ENCODE measurements at places on chromosomes 1 and 21.

DNA sequence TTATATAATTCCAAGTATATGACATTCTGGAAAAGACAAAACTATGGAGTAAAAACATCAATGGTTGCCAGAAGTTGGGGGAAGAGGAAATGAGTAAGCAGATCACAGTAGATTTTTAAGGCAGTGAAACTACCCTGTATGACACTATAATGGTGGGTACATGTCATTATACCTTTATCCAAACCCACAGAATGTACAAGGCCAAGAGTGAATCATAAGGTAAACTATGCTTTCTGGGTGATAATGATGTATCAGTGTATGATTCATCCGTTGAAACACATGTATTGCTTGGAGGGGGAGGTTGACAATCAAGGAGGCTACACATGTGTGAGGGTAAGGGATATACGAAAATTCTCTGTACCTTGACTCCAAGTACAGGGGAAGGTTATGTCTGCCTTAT, 862.7 kb downstream of the PLA2G4A start:
- no peaks in the 10 kb centered on the region for H3K4me1 ChIP-seq
- H3K36me3 ChIP-seq, result no peaks in the 10 kb centered on the region
- H3K27ac ChIP-seq, result no peak overlapping the region
- no peaks in the 10 kb centered on the region for H3K27me3 ChIP-seq
- H3K4me3 ChIP-seq, result no peak overlapping the region

DNA sequence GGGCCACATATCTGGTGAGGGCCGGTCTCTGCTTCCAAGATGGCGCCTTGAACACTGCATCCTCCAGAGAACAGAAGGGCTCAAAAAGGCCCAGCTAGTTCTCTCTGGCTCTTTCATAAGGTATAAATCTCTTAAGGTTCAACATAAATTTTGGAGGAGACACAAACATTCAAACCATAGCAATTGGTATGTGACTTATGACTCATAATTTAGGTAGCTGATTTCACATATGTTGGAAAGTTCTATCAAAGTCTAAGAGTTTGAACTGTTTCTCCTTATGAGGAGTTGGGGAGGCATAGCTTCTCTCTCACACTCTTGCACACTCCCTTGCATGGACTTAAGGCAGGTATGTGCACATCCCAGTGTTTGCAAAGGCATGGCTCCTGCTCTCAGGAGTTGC, 5.1 kb upstream of the FYB2 start:
- DNase-seq, result no peak
- H3K27ac ChIP-seq, result no peak overlapping the region
- no peak overlapping the region for H3K4me3 ChIP-seq
- no peaks in the 10 kb centered on the region for H3K36me3 ChIP-seq

DNA sequence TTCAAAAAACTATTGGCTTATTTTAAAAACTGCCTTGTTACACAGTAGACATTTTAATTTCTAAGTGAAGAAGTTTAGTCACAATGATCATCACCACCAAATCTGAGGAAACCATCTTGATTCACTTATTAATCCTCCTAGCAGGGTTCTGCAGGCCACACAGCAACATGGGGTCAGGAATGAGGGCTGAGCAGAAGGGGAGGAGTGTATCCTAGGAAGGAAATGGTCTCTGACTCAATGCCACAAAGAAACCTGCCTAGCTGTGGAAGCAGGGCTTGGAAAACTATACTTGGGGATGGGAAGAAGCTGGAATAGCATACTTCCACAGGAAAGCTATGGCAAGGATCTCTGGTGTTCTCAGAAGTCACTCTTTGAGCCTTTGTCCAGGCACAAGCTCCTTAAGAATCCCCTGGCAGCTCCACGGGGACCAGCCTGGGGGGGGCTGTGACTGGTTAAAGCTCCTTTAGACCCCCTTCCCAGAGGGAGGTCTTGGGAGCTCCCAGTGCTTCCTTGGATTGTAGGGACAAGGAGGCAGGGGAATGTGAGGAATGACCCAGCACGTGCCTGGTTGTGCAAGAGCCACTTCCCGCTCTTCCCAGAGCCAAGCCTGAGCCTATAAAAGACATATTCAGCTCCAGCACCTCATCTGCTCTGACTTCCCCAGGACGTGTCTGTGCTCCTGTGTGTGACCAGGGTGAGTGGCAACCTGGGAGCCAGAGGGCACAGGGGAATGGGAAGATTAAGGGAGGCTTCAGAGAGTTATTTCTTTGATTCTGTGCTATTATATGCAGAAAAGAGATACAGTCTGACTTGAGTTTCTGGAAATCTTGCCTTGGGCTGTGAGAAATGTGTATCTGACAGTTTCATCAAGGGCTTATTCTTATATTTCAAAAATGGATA, at the start of gene LCE2A:
TSS of gene LCE2A (plus strand) at position 645 of the 900 bp plus-strand sequence. CDS start 557 bp downstream, outside the sequence.
- H3K27ac ChIP-seq, result no peak within 1 kb of the TSS
- H3K36me3 ChIP-seq, result no peaks in the 10 kb centered on the region
- no peak for DNase-seq

GRCh38 chr21:36803816-36804439, 105.0 kb downstream of the SIM2 start:
- no peak for DNase-seq

GRCh38 chr1:167500283-167500860, 18.0 kb downstream of the CD247 start:
- peaks cover 2% of the 10 kb centered on the region for H3K27me3 ChIP-seq
- no peak overlapping the region for H3K4me3 ChIP-seq
- DNase-seq, result no peak
- no peaks in the 10 kb centered on the region for H3K36me3 ChIP-seq

DNA sequence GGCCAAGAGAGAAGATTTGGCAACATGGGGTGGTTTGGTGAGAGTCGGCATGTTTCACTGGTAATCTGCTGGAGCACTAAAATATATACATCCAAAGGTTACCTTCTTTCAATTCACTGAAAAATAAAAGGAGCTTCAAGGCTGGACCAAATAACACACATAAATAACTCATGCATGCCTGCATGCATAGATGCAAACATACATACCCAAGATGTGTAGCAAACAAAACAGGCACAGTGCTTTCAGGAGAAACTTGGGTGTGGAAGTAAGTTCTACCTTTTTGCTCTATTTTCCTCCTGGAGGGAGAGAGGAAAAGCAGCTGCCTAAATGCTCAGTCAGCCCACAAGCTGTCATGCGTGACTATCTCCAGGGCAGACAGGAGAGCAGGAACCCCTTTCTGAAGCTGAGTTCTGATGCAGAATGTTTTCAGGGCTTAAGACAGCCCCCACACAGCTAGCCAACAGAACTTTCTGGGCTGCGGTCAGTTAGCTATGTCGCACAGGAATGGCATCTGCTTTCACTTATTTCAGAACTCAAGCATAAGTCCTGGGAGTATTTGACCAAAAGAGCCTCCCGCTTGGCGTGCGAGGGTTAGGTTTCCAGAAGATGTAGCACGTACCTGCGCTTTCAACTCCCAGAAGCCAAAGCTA, 166.2 kb downstream of the TOMM20 start:
- DNase-seq, result no peak
- no peaks in the 10 kb centered on the region for H3K27me3 ChIP-seq
- H3K36me3 ChIP-seq, result no peaks in the 10 kb centered on the region

DNA sequence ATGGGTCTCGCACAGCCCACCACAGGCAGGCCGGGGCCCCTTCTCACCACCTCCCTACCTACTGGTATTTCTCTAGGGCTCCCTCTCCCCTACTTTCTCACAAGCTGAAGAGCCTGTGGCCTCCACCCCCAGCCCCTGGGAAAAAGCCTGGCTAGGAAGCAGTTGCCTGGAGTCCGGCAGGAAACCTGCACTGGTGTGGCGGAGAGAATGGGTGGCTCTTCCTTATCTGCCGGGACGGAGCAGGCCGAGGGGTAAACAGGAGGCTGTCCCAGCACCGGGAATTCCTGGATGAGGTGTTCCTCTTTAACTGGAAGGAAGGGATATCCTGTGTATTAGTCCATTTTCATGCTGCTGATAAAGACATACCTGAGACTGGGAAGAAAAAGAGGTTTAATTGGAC, 125.8 kb downstream of the TLR5 start:
- no peaks in the 10 kb centered on the region for H3K36me3 ChIP-seq
- no peak overlapping the region for H3K27ac ChIP-seq
- H3K27me3 ChIP-seq, result no peaks in the 10 kb centered on the region

DNA sequence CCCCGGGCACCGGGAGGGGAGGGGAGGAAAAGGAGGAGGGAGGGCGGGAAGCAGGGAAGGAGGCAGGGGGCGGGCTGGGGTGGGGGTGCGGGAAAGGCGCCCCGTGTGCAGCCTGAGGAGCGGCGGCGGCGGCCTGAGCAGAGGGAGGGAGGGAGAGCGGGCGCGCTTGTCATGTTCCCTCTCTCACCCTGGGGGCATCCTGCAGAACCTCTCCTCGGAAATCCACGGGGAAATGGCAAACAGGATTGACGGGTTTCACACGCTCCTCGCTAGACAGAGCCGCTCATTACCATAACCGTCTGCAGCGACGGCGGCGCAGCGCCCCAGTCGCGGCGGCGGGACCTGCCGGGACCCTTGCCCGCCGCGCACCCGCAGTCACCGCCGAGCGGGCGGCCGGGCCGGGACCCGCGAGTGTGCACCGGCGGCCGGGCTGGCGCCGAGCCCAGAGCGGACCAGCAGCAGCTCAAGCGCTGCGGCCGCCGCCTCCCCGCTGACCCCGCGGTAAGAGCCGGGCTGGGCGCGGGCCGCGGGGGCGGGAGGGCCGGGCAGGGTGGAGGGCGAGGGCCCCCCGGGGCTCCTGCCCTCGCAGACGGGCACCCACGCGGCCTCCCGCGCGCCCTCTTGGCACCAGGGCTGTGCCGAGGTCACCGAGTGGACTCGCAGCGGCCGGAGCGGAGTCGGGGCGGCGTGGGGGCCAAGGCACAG, at the start of gene SERTAD4:
TSS of gene SERTAD4 (plus strand) at position 286 of the 705 bp plus-strand sequence. CDS start 5,165 bp downstream, outside the sequence.
- H3K4me1 ChIP-seq, result no peaks in the 10 kb centered on the region
- H3K27ac ChIP-seq, result peak within 1 kb of the TSS; percentile 80
- peak within 1 kb of the TSS; percentile 46 for H3K4me3 ChIP-seq
- no peaks in the 10 kb centered on the region for H3K27me3 ChIP-seq

DNA sequence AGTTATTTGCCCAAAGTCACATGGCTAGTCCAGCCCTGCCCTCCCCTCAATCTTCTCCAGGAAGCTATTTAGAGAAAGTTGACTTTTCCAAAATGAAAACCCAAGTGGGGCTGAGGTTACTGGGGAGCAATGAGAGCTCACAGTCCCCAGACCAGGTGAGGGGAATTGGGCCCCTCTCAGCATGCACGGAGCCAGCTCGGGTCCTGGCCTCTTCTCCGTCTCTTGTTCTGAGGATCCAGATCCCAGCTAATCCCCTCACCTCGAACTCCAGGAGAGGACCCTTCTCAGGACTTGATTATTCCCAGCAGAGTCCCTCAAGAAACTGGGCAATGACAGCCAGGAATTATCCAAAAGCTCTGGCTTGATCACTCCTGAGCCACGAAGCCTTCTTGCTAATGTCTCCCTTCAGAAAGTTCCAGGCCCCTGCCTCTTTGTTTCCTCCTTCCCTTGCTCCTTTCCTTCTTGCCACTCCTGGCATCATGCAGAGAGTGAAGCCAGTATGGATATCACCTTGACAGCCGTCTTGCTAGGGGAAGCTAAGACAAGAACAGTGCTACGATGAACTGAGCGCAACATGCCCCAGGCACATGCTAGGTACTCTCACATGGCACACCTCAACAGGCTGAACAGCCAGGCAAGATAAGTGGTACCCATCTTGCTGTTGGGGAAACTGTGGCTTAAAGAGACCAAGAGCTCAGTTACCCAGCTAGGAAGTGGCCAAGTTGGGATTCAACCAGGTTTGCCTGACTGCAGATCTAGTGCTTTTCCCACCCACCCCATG, 51.9 kb downstream of the KLHDC7A start:
- no peaks in the 10 kb centered on the region for H3K36me3 ChIP-seq
- no peak overlapping the region for H3K27ac ChIP-seq
- H3K4me3 ChIP-seq, result no peak overlapping the region
- no peaks in the 10 kb centered on the region for H3K4me1 ChIP-seq
- H3K27me3 ChIP-seq, result no peaks in the 10 kb centered on the region
- no peak for DNase-seq

DNA sequence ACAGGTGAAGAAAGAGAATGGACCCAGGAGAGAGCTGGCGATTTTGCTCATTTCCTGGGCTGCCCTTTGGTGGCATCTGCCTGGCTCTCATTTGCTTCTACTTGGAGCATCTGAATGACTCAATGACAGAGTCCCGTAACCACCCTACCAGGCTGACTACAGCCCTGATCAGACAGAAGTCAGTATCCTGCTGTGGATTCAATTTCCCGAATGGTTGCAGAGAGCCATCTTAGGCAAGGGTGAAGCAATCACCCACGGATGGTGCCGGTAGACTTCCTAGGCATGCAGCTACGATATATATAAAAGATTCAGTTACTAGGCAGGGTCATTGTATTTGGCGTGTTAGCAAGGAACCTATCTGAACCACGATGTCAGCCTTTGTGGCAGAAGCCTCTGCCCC, 10.2 kb downstream of the AJAP1 start:
- no peak overlapping the region for H3K27ac ChIP-seq
- H3K36me3 ChIP-seq, result no peaks in the 10 kb centered on the region
- no peak overlapping the region for H3K4me3 ChIP-seq
- no peaks in the 10 kb centered on the region for H3K4me1 ChIP-seq

DNA sequence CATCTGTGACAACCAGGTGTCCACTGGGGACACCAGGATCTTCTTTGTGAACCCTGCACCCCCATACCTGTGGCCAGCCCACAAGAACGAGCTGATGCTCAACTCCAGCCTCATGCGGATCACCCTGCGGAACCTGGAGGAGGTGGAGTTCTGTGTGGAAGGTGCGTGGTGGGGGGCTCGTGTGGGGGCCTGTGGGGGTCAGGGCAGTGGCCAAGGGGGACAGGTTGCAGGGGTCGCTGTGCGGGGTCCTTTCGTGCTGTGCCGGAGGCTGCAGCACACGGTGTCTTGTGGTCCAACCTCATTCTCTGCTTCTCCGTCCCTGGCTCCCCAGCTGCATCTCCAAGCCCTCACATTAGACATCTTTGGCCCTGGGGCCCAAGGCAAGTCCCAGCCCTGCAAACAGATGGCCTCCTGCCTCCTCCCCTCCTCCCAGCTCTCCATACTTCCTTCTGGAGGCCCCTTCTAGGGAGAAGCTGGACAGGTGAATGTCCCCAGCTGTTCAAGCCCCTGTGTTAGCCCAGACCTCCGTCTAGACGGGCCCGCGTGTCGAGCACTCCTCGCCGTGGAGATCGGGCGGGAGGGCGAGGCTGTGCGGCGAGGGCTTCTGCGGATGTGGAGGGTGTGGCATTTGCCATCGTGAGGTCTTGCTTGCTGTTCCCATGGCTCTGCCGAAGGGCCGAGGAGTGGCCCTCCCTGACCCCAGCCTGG, 2.5 kb downstream of the AGRN start:
- H3K4me1 ChIP-seq, result peaks cover 17% of the 10 kb centered on the region
- H3K27me3 ChIP-seq, result no peaks in the 10 kb centered on the region
- no peak for DNase-seq
- no peaks in the 10 kb centered on the region for H3K36me3 ChIP-seq
- H3K27ac ChIP-seq, result no peak overlapping the region
- no peak overlapping the region for H3K4me3 ChIP-seq

GRCh38 chr1:202037706-202038296, 27.4 kb downstream of the ELF3 start:
- DNase-seq, result no peak
- no peak overlapping the region for H3K27ac ChIP-seq
- H3K27me3 ChIP-seq, result no peaks in the 10 kb centered on the region
- no peaks in the 10 kb centered on the region for H3K36me3 ChIP-seq
- H3K4me1 ChIP-seq, result peaks cover 9% of the 10 kb centered on the region
- H3K4me3 ChIP-seq, result no peak overlapping the region

- H3K4me3 ChIP-seq, result peak overlapping the region; percentile 26
- no peaks in the 10 kb centered on the region for H3K27me3 ChIP-seq
- H3K36me3 ChIP-seq, result no peaks in the 10 kb centered on the region
These were observed 15.1 kb downstream of the SOX13 start for GRCh38 chr1:204087893-204088528.

GRCh38 chr1:95117207-95118066, at the start of gene TLCD4:
Gene TLCD4 (plus strand): TSS chr1:95117355. CDS start chr1:95143902, 26,547 bp downstream.
- DNase-seq, result peak; percentile 33
- peak within 1 kb of the TSS; percentile 78 for H3K27ac ChIP-seq
- no peaks in the 10 kb centered on the region for H3K36me3 ChIP-seq
- no peaks in the 10 kb centered on the region for H3K4me1 ChIP-seq
- H3K4me3 ChIP-seq, result peak within 1 kb of the TSS; percentile 79
